A549 treated with RU486 at 1 μM for 4 hours (cell line): ENCODE measurements at places on chromosomes 6 and 20. TPM values are rescaled to one million over a fixed set of nuclear protein-coding genes. Genes with fewer than 3 reads are reported as not detected.

PPP1R3G gene
- total RNA-seq: 1.2 to 2.0 TPM (median 1.6 TPM) in 5 replicates

FAM209B gene
- 0.25 to 0.59 TPM (median 0.48 TPM) in 4 of 5 replicates, not detected in the other for total RNA-seq

OLIG3 gene
- not detected in 5 replicates for total RNA-seq

NHSL1 gene
- total RNA-seq: 3.1 to 4.1 TPM (median 3.6 TPM) in 5 replicates

SLC22A3 gene
- total RNA-seq: 25.9 to 39.8 TPM (median 36.8 TPM) in 5 replicates

TTBK1 gene
- total RNA-seq: 0.03 to 0.09 TPM (median 0.06 TPM) in 4 of 5 replicates, not detected in the other

ITPR3 gene
- total RNA-seq: 30.2 to 44.3 TPM (median 36.9 TPM) in 5 replicates

MMP24OS gene
- total RNA-seq: 52.3 to 87.0 TPM (median 83.4 TPM) in 5 replicates

AFG1L gene
- total RNA-seq: 0.79 to 2.4 TPM (median 1.9 TPM) in 5 replicates

C20orf204 gene
- total RNA-seq: 0.30 to 0.54 TPM (median 0.35 TPM) in 5 replicates

DNAJC5 gene
- total RNA-seq: 23.4 to 32.0 TPM (median 28.7 TPM) in 5 replicates

C4B gene
- total RNA-seq: 0.34 to 1.5 TPM (median 0.57 TPM) in 5 replicates

PRKN gene
- 0.07 TPM in 1 of 5 replicates, not detected in the others for total RNA-seq

SIRPD gene
- total RNA-seq: not detected in 5 replicates

GDAP1L1 gene
- total RNA-seq: 0.13 TPM in 1 of 5 replicates, not detected in the others

SOX4 gene
- total RNA-seq: 7.6 to 15.7 TPM (median 14.1 TPM) in 5 replicates

NFATC2 gene
- total RNA-seq: 6.2 to 8.2 TPM (median 7.5 TPM) in 5 replicates

MTO1 gene
- 9.8 to 12.1 TPM (median 10.8 TPM) in 5 replicates for total RNA-seq

ZBTB9 gene
- 10.3 to 12.6 TPM (median 12.2 TPM) in 5 replicates for total RNA-seq

ELOVL4 gene
- total RNA-seq: 1.2 to 1.9 TPM (median 1.6 TPM) in 5 replicates

FAM83D gene
- total RNA-seq: 57.5 to 78.2 TPM (median 64.8 TPM) in 5 replicates

GPLD1 gene
- total RNA-seq: 1.1 to 1.3 TPM (median 1.1 TPM) in 5 replicates

HLA-DQB2 gene
- not detected in 5 replicates for total RNA-seq

MICB gene
- 6.0 to 8.4 TPM (median 7.5 TPM) in 5 replicates for total RNA-seq

OTOR gene
- not detected in 5 replicates for total RNA-seq

POPDC3 gene
- 21.6 to 30.9 TPM (median 29.2 TPM) in 5 replicates for total RNA-seq

PI16 gene
- total RNA-seq: not detected in 5 replicates

TPX2 gene
- total RNA-seq: 99.8 to 120 TPM (median 109 TPM) in 5 replicates

TBXT gene
- not detected in 5 replicates for total RNA-seq

ZBP1 gene
- total RNA-seq: 0.07 to 0.10 TPM in 2 of 5 replicates, not detected in the others

SUMO4 gene
- total RNA-seq: not detected in 5 replicates

SGK2 gene
- total RNA-seq: 10.2 to 11.0 TPM (median 10.6 TPM) in 5 replicates

CLPSL1 gene
- not detected in 5 replicates for total RNA-seq

KCNQ5 gene
- total RNA-seq: 1.7 to 2.1 TPM (median 1.8 TPM) in 5 replicates

RAET1G gene
- 7.3 to 13.0 TPM (median 9.7 TPM) in 5 replicates for total RNA-seq

LTB gene
- total RNA-seq: 0.25 to 0.57 TPM (median 0.49 TPM) in 4 of 5 replicates, not detected in the other

PRSS16 gene
- total RNA-seq: 2.7 to 3.8 TPM (median 2.8 TPM) in 5 replicates

GATA5 gene
- 0.45 to 0.88 TPM (median 0.83 TPM) in 5 replicates for total RNA-seq
